ENCODE measurements at places on chromosomes 13 and 19. TPM values are rescaled to one million over a fixed set of nuclear protein-coding genes. Genes with fewer than 3 reads are reported as not detected.

- no peak for DNase-seq
These were observed 298.8 kb downstream of the NDFIP2 start for GRCh38 chr13:79779761-79780160.

GRCh38 chr19:45117167-45117594 lies 24.2 kb downstream of the PPP1R37 start:
- peak; percentile 48 for DNase-seq

DNA sequence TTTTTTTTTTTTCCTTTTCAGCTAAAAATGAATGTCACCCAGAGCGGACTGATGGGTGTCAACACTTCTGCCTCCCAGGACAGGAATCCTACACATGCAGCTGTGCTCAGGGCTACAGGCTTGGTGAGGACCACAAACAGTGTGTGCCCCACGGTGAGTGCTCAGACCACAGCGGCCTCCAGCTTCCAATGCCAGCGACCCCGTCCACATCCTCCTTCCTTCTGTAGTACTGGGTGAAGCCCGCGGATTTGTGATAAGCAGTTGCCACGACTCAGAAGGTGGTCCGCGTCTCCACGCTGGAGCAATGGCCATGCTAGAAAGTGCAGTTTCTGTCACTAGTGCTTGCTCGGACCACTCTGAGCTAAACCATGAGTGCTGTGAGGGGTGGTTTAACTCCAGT lies 6.0 kb downstream of the PROZ start:
- no peak for DNase-seq

- no peak for DNase-seq
These were observed 47.4 kb upstream of the KATNAL1 start for GRCh38 chr13:30354493-30355383.

DNA sequence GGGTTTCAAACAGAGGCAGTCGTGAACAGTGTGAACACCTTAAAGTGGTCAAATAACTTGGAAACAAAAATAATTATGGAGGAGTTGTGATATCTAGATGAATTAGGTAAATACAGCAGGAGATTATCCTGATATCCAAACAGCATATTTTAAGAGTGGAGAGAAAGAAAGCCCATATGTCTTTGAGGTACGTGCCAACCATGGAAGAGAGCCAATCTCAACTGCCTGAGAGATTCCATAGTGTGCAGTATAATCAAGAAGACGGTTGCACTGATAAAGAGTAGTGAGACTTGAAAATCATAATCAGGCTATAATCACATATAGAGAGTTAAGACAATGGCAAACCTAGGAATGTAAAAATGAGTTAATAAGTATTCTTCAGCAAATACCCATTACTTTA lies 472.8 kb upstream of the SLITRK5 start:
- DNase-seq: no peak

LGALS14 gene
- total RNA-seq: not detected

GRCh38 chr19:17951990-17952976 lies 14.6 kb upstream of the KCNN1 start:
- no peak for DNase-seq
